ENCODE measurements at places on chromosomes 5 and 9. TPM values are rescaled to one million over a fixed set of nuclear protein-coding genes. Genes with fewer than 3 reads are reported as not detected.

DNA sequence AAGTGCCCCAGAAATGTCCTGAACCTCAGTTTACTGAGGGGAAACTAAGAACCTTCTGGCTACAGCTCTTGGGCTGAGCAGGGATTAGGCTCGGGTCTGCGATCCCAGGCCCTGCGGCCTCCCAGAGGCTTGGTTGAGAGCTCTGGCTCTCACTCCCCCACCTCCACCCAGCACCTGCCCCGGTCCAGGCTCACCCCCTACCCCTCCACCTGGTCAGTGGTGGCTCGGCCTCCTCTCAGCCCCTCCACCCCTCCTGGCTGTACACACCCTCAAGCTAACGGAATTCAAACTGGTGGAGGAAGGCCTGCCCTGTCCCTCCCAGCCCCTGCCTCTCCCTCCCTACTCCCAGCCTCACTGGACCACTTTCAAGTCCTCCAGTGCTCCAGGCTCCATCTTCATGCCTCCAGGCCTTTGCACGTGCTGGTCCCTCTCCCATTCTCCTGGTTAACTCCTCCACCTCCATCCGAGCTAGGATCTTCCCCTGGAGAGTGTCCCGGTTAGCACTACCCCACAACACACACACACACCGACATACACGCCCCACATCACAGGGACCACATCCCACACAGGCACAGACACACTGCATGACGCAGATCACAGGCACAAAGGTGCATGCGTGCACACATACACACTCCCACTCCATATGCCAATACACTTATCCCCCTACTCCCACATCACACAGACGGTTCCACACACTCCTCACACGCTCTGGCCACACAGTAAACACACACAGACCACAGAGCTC lies 130.9 kb downstream of the C9orf50 start:
- H3K4me3 ChIP-seq: peak overlapping the region; percentile 90
- H3K4me1 ChIP-seq: peaks cover 55% of the 10 kb centered on the region
- peak; percentile 65 for DNase-seq

DNA sequence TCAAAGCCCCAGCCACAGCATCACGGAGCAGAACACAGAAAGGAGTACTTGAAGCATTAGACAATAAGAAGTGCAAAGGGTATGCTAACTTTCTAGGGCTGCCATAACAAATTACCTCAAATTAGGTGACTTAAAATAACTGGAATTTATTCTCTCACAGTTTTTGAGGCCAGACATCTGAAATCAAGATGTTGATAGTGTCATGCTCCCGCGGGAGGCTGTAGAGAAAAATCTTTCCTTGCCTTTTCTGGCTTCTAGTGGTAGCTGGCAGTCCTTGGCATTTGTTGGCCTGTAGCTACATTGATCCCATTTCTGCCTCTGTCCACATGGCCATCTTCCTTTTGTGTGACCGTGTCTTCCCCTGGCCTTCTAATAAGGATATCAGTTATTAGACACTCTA lies 51.9 kb upstream of the SPDL1 start:
- no peaks in the 10 kb centered on the region for H3K36me3 ChIP-seq
- H3K4me1 ChIP-seq: no peaks in the 10 kb centered on the region
- H3K27me3 ChIP-seq: peaks cover 26% of the 10 kb centered on the region
- H3K4me3 ChIP-seq: no peak overlapping the region
- H3K27ac ChIP-seq: no peak overlapping the region

DNA sequence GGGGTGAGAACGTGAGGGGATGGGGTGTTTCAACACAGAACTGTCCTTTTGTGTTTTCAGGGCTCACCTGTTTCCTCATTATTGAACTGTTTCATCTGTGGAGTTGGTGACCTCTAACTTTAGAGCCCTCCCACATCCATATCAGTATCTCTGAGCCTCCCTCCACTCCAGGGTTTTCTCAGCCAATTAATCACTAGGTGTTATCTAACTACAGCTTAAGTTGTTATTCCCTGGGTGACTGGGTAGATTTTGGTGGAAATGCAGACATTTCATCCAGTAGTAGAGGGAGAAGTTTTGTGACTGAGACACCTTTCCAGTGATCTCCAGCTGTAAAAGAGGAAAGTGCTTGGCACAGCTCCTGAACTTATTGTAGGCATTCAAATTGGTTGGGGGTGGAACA lies 23.7 kb downstream of the PPP3R2 start:
- peaks cover 13% of the 10 kb centered on the region for H3K36me3 ChIP-seq
- no peak for DNase-seq
- H3K27me3 ChIP-seq: no peaks in the 10 kb centered on the region
- H3K27ac ChIP-seq: peak overlapping the region; percentile 77

The NSUN2 gene
- 86.7 TPM for total RNA-seq

The LMNB1 gene
- 215 TPM for total RNA-seq

The PFN3 gene
- not detected for total RNA-seq
